ENCODE measurements at places on chromosomes 4 and X.

- peak overlapping the region; percentile 89 for H3K4me3 ChIP-seq
- DNase-seq = no peak
- no peak overlapping the region for H3K27ac ChIP-seq
- no peaks in the 10 kb centered on the region for H3K36me3 ChIP-seq
Observed at GRCh38 chrX:30888526-30889146, 418 bp downstream of the TAB3 start.

GRCh38 chr4:188146618-188147017 lies 7.4 kb downstream of the TRIML1 start:
- H3K27ac ChIP-seq = no peak overlapping the region
- no peaks in the 10 kb centered on the region for H3K27me3 ChIP-seq
- H3K4me3 ChIP-seq = no peak overlapping the region
- DNase-seq = no peak
- H3K4me1 ChIP-seq = no peaks in the 10 kb centered on the region

DNA sequence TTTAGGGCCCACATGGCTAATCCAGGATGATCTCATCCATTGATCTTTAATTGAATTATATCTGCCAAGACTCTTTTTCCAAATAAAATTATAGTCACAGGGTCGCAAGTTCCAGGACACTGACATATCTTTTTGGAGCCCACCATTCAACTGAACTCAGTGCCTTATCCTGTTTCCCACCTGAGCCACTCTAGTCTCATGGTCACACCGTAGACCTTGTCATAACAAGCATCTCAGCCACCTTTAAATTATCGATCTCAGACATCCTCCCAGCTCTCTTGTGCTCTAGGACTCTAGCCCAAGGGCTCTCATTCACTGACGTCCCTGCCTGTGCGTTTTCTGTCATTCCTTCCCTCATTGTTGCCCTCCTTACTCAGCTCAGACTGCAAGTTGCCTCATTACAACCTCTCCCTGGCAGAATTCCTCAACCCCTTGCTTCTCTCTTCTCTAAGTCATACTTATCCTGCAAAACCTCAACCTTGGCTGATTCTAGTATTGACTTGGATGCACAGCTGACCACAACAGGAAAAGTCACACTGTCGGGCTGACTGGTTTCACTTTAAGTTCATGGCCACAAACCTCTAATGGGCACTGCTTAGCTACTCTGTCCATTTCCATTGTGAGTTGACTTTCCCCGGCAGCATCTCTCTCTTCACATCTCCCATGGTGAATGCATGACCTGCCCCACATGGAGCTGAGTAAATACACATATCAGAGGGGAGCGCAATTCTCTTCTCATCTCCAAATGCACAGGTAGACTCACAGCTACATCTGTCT lies 91.0 kb upstream of the TRIM2 start:
- no peaks in the 10 kb centered on the region for H3K27me3 ChIP-seq
- no peak overlapping the region for H3K27ac ChIP-seq
- H3K36me3 ChIP-seq = no peaks in the 10 kb centered on the region
- peaks cover 23% of the 10 kb centered on the region for H3K4me1 ChIP-seq
- no peak overlapping the region for H3K4me3 ChIP-seq

DNA sequence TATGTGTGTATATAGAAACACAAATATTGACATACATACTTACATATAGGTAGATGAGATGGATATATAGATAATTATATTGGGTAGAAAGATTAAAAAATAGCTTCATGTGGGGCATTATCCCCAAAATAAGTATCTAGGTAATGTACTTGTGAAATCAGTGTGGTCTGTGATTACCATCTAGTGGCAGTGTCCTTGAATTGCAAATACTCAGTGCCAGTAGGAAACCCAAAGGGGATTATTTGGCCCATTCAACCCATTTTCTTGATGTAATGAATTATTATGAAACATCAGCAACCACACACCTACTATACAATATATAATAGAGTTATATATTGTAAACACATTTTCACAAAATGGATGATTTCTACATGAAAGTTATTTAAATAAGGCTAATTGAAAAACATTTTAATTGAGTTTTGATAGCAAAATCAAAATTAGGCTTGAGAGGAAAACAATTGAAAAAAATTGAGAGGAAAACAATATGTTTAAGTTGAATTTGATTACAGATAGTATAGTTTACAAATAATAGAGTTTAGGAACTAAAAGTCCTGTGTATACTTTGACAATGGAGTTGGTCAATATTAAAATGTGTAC lies 389.4 kb downstream of the GALNTL6 start:
- no peaks in the 10 kb centered on the region for H3K4me1 ChIP-seq
- H3K27ac ChIP-seq = no peak overlapping the region
- peak; percentile 40 for DNase-seq
- H3K4me3 ChIP-seq = no peak overlapping the region
- H3K27me3 ChIP-seq = no peaks in the 10 kb centered on the region
- H3K36me3 ChIP-seq = no peaks in the 10 kb centered on the region

GRCh38 chr4:15012017-15012788 lies 9.9 kb downstream of the CPEB2 start:
- H3K4me3 ChIP-seq = no peak overlapping the region
- no peak overlapping the region for H3K27ac ChIP-seq
- H3K36me3 ChIP-seq = peaks cover 3% of the 10 kb centered on the region

DNA sequence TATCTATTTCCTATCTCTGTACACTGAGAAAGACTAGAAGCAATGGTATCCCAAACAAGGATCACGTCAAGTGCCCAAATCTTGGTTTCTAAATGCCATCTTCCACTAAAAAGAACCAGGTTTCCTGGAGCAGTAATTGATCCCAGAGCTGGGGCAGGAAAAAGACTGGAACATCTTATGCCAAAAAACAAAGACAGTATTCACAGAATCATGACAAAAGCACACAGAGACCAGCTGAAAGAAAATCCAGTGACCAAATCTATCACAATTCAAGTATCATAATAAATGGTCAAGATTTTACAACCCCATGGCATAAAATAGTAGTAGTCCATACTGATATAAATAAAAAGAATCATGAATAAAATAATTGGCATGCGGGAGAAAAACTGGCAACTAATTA lies 44.9 kb downstream of the CENPC start:
- no peak overlapping the region for H3K4me3 ChIP-seq
- H3K4me1 ChIP-seq = no peaks in the 10 kb centered on the region
- no peak for DNase-seq
- H3K27ac ChIP-seq = no peak overlapping the region

- H3K27ac ChIP-seq = no peak overlapping the region
- no peak for DNase-seq
- no peaks in the 10 kb centered on the region for H3K27me3 ChIP-seq
Observed at GRCh38 chr4:113212613-113213012, 163.2 kb downstream of the ANK2 start.

GRCh38 chr4:7801001-7801400 lies 138.7 kb downstream of the AFAP1 start:
- peaks cover 19% of the 10 kb centered on the region for H3K4me1 ChIP-seq
- no peak overlapping the region for H3K27ac ChIP-seq
- no peak overlapping the region for H3K4me3 ChIP-seq
- H3K27me3 ChIP-seq = no peaks in the 10 kb centered on the region
- DNase-seq = no peak
- H3K36me3 ChIP-seq = peaks cover 47% of the 10 kb centered on the region

DNA sequence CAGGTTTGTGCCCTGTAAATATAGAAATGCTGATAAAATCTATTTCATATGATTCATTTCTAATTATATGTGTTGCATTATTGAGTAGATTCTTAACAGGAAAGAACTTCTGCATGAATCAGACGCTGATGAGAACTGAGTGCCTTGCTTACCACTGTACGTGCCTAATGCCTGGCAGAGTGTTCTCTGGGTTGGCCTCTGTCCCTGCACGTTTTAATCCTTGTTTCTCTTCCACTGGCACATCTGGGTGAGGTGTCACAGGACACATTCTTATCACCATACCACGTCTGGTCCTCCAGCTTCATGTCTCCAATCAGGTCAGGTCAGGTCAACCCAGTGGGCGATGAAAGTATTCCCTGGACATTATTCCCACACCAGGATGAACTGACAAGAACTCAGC lies 53.6 kb downstream of the KLF3 start:
- no peaks in the 10 kb centered on the region for H3K27me3 ChIP-seq
- DNase-seq = no peak

- H3K27me3 ChIP-seq = no peaks in the 10 kb centered on the region
- peaks cover 25% of the 10 kb centered on the region for H3K4me1 ChIP-seq
- peak; percentile 12 for DNase-seq
- no peaks in the 10 kb centered on the region for H3K36me3 ChIP-seq
Observed at GRCh38 chr4:121791481-121791880, 9.6 kb upstream of the EXOSC9 start.

DNA sequence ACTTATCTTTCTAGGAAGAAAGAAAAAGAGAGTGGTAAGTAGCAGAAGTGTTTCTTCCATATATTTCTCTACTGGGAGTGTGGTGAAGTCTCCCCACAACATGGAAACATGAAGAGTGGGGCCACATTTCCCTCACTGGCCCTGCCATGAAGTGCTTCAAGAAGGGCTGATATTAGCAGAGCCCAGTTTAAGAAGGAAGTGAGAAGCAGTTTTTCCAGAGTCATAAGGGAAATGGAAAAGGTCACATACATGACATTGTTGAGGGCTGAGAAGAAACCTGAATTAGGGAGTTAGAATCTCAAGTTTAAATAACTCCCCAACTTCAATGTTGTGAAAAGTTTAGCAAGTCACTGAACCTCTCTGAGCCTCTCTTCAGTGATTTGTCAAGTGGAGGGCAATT lies 171.9 kb upstream of the RBPJ start:
- no peaks in the 10 kb centered on the region for H3K36me3 ChIP-seq
- no peaks in the 10 kb centered on the region for H3K27me3 ChIP-seq
- no peak overlapping the region for H3K27ac ChIP-seq
- no peak overlapping the region for H3K4me3 ChIP-seq
- H3K4me1 ChIP-seq = peaks cover 32% of the 10 kb centered on the region

Data from PC-3 (cell line).